ENCODE measurements at places on chromosomes 1 and 21.

DNA sequence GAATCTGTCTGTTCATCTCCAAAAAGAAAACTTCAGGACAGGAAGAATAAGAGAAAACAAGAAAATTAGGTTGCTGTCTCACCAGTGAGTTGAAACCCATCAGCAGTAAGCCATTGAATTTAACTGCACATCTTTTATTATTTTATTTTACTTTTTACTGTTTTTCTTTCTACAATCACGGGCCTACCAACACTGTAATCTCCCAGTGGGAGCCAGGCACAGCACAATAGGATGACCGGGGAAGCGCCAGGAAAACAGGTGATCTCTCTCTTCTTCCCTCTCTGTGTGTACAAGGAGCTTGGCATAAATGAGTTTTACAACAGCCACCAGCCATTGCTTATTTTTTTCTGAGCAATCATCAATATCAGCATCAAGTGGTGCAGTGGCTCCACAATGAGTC is 113.1 kb upstream of the ESRRG start:
- no peak for DNase-seq

GRCh38 chr1:47178020-47178419 is 11.8 kb downstream of the PDZK1IP1 start:
- no peak for DNase-seq

- DNase-seq = no peak
These were observed 89.2 kb upstream of the GRIK3 start for GRCh38 chr1:37123276-37124115.

DNA sequence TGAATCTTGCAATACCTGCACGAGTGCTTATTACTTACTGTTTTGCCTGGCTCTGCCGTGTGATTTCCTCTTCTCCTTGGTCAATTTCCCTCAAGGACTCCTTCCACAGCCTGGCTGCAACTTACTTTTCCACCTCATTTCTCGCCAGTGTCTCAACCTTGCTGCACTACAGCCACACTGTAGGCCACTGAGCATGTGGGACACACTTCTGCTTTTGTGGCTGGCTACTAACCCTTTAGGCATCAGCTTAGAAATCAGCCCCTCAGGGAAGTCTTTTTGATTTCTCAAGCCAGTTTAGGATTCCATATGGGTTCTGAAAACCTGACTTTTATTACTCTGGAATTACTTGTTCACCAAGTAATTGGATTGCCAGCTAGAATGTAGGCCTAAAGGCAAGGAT is 5.2 kb upstream of the DMRTB1 start:
- DNase-seq = no peak

DNA sequence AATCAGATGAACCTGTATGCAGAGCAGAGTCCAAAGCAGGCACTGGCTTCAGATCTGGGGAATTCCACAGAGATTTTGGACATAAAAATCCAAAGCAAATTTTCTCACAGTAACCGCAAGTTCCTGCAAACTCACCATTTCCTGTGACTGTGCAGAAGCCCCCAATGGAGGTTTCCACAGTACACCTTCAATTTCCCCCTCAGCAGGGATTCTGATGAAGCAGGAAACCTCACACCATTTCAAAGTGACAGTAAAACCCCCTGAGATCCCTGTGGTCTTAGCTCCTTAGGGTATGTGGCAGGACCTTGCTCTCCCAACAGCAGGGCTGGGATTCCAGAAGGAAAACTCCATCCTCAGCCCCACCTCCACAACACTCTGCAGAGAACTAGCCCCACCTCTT is 6.0 kb upstream of the TGFBR3 start:
- no peak for DNase-seq

DNA sequence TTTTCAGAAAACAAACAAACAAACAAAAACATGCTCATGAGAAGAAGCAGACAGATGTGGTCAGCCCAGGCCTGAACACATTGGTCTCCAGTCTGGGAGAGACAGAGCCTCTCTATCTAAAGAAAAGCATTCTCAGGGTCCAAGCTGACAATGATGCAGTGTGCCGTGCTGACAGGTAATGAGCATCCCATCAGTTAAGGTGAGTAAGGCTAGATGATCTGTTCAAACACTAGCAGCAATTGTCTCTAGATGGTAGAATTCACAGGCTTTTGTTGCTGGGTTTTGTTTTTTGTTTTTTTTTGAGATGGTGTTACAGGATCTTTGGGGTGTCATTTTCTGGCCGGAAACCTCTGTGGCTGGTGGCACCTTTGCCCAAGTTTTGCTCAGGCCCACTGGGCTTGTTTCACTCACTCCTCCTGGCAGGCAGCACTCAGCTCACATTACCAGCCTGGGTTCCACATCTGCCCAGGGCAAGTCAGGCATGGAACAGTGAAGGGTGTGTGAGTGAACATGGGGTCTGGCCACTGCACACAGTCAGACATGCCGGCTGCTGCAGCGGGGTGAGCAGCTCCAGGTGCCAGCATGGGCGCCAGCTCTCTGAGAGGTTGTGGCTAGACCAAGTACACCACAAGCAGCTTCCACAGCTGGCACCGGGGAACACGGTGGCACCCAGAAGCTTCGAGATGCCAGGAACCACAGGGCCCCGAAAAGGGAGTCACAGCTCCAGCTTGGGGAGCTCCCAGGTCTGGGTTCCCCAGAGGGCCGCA is 2.5 kb upstream of the C1QA start:
- no peak for DNase-seq

- no peak for DNase-seq
These were observed 132.2 kb downstream of the GLUL start for GRCh38 chr1:182259229-182259872.

GRCh38 chr1:15681349-15682292 is 2.5 kb upstream of the PLEKHM2 start:
- no peak for DNase-seq

DNA sequence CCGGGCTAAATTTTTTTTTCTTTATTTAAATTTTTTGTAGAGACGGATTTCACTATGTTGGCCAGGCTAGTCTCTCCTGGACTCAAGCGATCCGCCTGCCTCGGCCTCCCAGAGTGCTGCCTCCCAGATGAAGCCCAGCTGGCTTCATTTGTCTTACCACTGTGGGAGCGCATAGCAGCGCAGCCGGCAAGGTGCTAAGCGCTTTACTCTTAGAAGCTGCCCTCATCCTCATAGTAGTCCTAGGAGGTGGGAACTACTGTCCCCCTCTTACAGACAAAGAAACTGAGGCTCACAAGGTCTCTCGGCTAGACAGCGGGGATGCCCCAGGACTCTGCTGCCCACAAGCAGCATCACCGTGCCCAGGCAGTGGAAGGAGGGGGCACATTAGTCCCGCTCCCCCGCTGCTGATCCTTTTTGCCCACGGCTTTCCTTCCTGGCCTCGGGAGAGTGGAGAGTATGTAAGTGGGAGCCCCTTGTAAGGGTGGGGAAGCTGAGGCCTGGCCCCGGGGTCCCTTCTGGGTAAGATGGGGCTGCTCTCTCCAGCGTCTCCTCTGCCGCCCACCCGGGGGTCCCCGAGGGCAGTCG is 726 bp downstream of the TMEM54 start:
- DNase-seq = no peak

All from Caco-2 (cell line).